Activated naive CD8-positive, alpha-beta T cell treated with anti-CD3 and anti-CD28 coated beads, Interleukin-2, amount 50 U/mL, for 24 hours (primary cell): ENCODE measurements at places on chromosomes 6 and 20.

GRCh38 chr20:41499961-41500725 is 118.0 kb downstream of the CHD6 start:
- DNase-seq = no peak

GRCh38 chr20:60203451-60203850 is 245.2 kb downstream of the CDH26 start:
- no peak for DNase-seq

- DNase-seq = no peak
These were observed at the start of gene CFB for GRCh38 chr6:31945507-31946369. Gene CFB, plus strand, starts transcription at chr6:31946095. Its CDS starts 127 bp downstream, at chr6:31946222.

GRCh38 chr20:58512808-58513552 is 2.2 kb downstream of the APCDD1L start:
- no peak for DNase-seq

DNA sequence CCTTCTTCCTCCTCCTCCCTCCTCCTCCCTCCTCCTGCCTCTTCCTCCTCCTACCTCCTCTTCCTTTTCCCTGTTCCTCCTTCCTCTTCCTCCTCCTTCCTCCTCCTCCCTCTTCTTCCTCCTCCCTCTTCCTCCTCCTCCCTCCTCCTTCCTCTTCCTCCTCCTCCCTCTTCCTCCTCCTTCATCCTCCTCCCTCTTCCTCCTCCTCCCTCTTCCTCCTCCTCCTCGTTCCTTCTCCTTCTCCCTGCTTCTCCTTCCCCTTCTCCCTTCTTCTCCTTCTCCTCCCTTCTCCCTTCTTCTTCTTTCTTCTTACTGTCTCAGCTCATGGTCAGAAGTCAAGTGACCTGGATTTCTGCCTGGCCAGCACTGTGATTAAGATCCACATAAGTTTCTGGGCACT is 7.7 kb downstream of the MAS1 start:
- no peak for DNase-seq

DNA sequence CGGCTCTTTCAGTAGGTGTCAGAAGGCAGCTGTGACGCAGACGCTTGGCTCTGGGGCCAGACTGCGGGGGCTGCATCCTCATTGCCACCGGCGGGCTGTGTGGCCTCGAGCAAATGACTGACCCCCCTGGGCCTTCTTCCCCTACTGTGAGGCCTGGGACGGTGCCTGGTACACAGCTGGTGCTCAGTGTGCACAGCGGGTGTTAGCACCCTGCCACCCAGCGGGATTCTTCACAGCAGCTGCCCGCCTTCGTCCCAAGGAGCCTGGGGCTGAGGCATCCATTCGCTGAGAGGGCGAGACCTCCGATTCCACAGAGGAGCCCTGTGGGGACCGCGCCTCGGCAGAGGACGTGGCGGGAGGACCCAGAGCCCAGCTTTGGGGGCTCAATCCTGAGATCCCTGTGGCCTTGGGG is 10.6 kb downstream of the SLCO4A1 start:
- DNase-seq = no peak
